ENCODE measurements at places on chromosomes 3 and 15.
A peak's percentile ranks its signal among the peaks of the same experiment; 100 is the strongest.

DNA sequence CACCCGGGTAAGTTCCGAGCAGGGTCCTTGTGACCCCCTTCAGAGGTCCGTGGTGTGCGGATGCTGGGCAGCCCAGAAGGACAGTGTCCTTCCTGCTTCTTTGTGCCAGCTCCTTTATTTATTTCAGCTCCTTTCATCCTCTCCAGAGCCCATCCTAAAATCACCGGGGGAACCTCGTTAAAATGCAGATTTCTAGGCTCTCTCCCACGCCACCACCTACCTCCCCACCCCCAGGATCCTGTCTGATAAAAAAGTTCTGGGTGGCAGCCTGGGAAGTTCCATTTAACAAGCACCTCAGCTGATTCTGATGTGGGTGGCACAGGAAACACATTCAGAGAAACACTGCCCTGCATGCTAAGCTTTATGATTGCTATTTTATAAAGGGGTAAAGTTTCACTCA is 12.5 kb upstream of the IGF1R start:
- no peak for DNase-seq

- no peak for DNase-seq
Observed at GRCh38 chr3:139521816-139522215, 17.7 kb downstream of the RBP1 start.

GRCh38 chr3:138919325-138919724 is 27.6 kb downstream of the FOXL2 start:
- DNase-seq, result no peak

GRCh38 chr3:46369151-46369550 is 1.6 kb upstream of the CCR5 start:
- no peak for DNase-seq

GRCh38 chr3:100195375-100195774 is 65.4 kb upstream of the TBC1D23 start:
- DNase-seq, result no peak

DNA sequence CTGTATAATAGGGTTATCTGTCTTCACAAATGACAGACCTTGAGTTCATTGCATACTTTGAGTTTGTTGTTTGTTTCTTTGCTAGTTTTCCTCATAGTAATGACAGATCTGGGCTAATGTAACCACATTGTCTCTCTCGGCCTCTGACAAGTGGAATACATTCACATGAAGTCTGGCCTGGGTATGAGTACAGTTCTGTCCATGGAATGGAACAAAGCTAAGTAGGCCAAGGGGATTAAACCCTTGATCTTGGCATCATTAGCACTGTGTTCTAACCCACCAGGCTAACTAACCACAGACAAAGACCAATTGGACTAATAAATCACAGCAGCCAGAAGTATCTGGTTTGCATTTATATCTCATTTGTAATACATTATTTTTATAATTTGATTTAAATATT is 7.6 kb upstream of the VGLL3 start:
- DNase-seq, result no peak

GRCh38 chr3:167406876-167407492 is 26.9 kb upstream of the ZBBX start:
- DNase-seq, result no peak

GRCh38 chr15:50825946-50826345 is 60.4 kb upstream of the SPPL2A start:
- no peak for DNase-seq

DNA sequence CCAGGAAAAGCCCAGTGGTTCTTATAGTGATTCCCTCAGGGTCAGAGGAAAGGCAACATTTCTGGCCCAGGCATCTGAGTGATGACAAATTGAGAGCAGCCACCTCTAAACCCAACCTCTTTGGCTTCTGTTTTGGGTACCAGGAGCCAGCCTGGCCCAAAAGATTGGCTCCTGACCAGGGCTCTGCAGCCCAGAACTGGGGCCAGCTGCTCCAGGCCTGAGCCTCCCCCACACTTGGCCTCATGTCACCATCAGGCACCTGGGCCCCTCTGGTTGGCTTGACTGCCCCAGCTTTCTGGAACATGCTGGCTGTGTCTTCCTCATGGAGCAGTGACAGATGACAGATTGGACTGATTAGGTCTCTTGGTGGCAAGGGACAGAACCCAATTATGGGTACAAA is 26.0 kb upstream of the HCN4 start:
- no peak for DNase-seq

- DNase-seq, result no peak
Observed at GRCh38 chr3:143859465-143860203, 11.4 kb upstream of the SLC9A9 start.

GRCh38 chr3:66494959-66495667 is 5.7 kb downstream of the LRIG1 start:
- DNase-seq, result no peak

- no peak for DNase-seq
Observed at GRCh38 chr3:115918900-115919299, 295.6 kb downstream of the GAP43 start.

DNA sequence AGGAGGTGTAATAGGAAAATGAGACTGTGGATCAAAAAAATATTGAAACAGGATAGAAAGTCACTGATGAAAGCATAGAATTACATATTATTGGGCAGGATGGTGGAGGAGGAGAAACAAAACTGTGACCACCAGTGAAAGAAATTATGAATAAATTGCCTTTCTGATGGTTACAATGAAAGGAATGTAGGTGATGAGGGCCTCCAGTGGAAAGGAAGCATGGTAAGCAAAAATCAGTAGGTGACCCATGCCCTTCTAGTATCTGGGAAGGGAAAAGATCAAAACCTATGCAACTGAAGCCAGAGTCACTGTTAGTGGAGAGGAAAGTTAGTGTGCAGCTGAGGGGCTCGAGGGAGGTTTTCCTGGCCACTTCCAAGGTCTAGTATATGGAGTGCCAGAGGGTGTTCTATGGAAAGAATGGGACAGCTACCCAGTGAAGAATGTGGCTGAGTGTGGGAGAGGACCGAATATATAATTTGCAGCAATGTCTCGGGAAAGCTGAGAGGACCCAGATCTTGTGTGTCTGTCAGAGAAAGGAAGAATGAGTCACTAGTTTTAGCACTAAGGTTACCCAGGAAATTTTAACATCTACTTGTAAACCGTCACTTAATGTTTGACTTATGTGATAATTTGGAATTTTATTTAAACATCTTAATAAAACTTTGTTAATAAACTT is 146.2 kb downstream of the NFKBIZ start:
- DNase-seq, result no peak

DNA sequence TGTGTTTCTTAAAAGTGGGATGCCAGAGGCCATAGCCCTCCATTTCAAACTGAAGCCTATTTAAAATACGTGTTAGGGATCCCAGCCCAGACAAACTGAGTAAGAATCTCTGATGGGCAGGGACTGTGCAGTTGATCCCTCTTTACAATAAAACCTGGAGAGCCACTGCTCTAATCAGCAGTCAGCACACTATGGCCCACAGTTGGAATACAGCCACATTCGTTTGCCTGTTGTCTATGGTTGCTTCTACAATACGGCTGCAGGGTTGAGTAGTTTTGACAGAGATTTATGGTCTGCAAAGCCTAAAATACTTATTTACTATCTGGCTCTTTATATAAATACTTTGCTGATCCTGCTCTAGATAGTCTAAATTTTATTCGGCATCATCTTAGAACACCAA is 32.4 kb downstream of the TJP1 start:
- DNase-seq, result no peak

DNA sequence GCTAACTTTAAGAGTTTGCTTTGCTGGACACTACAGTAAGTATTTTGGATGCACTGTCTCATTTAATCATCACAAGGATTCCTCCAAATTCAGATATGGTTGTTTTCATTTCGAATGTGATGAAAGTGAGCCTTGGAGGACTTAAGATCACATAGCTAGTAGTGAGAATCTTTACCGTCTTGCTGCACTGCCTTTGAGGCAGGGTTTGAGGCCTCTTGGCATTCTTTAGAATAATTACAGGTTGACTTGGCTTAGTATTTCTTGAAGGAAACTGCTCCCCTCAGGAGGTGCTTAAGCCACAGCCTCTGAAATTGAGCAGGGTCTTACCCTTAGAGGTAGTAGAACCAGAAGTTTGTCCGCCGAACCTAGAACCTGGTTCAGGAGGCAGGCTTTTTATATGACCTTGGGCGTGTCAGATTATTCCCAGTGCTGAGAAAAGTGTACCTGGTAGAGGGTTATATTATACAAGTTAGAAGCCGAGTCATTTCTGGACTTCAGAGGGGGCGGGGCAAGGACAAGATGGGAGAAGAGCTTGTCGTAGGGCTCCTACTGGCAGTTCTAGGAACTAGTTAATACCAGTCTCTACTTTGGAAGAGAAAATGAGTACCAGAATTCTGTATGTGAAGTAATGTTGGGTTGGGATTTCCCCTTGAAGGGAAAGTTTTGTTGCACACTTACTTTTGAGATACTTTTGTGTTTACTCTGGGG is 1.1 kb downstream of the TFG start:
- peak; percentile 65 for DNase-seq

DNA sequence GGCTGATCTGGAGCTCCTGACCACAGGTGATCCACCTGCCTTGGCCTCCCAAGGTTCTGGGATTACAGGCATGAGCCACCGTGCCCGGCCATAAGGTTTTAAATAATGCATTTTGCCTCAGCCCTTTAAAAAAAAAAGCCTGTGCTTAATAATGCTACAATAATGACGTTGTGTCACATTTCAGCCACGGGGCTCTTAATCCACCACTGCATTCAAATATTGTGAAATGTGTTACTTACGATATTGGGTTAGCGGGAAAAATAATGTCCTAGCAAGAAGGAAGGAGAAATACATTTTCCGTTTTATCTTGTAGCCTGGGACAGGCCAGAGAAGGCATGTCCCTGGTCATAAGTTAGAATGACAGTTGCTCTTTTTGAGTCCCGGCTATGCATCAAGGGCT is 17.6 kb downstream of the PAQR5 start:
- no peak for DNase-seq

DNA sequence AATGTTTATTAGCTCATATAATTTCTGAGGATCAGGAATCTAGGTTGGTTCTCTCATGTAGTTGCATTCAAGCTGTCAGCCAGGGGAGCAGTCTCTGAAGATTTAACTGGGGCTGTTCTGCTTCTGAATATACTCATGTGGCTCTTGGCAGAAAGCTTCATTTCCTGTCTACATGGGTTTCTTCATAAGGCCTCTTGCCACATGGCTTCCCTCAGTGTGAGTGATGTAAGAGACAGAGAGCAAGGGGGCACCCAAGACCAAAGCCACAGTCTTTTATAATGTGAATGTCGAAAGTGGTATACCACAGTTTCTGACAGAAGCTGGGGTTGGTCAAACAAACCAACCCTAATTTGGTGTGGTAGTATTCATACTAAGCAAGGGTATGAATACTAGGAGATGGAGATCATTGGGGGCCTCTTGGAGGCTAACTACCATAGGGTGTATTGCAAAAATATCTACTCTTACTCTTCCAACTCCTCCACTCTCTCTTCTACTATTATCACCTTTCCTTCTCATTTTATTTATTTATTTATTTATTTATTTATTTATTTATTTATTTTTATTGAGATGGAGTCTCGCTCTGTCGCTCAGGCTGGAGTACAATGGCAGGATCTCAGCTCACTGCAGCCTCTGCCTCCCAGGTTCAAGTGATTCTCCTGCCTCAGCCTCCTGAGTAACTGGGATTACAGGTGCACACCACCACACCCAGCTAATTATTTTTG is 123.8 kb downstream of the B3GALNT1 start:
- DNase-seq, result peak; percentile 68

DNA sequence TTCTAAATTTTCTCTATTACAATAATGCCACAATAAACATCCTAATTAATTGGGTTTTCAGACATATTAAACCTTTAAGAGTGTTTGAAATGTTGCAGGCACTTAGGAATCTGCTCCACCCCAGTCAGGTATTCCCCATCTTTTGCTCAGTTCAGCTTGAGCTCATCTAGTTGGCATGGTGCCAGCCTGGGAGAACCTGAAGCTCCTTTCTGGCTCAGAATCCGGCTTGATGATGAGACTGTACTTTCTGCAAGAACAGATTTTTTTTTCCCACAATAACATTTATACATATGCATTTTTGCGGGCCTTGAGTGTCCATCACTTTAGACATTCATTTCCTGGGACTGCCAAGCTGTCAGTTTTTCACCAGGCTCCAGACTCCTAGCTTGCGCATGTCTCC is 7.7 kb upstream of the OXSR1 start:
- no peak for DNase-seq

DNA sequence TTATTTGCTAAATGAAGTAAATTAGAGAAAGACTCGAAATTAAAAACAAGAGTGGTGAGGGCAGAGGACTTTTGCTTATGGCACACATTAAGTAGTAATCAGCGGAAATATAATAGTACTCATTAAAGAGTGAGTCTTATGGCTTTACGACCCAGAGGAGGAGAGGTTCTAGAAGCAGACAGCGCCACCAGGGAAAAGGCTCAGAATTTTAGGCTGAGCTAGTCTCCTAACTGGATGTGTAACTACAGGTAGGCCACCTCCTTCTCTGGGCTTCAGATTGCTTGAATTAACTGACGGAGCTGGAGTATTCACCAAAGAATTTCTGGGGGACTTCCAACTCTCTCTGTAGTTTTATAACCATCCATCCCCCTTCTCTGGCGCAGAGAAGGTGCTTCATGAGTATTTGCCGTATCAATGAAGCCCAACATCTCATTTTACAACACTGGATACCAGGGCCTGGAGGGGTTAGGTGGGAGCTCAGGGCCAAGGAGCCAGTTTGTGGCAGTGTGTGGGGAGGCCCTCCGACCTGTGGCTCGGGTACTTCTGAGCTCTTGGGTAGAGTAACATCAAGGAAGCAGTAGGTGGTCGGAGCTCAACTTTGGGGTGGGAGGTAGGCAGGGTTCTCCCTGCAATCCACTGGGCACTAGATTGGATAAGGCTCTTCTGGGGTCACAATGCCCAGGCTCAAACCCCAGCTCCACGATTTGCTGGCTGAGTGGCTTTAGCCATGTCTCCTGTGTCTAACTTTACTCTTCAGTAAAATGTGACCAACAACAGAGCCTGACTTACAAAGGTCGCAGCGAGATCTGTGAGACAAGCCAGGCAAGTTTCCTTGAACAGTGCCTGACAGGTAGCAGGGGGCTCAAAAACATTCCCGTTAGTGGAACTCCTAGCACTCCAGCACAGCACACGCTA is 1.1 kb downstream of the CHCHD4 start:
- no peak for DNase-seq

DNA sequence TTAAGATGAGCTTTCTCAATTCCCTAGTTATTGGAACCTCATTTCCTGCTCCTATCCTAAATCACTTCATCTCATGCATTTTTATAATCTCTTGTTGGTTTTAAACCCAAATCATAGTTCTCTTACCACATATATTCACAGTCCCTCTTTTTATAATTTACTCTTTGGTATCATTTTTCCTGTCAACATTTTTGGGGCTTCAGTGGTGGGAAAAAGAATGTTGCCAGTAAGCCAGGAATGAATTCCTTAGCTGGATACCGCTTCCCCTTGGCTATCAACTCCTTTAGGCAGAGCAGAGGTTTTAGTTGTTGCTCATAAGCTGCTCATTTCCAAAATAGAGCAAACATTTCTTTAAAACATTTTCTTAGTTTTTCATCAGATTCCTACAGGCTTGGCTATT is 112.3 kb downstream of the GALK2 start:
- no peak for DNase-seq

GRCh38 chr3:178529606-178530225 is 6.5 kb upstream of the KCNMB2 start:
- no peak for DNase-seq

Measured in ascending aorta (tissue), 2 donors.